Calu3 (cell line): ENCODE measurements at places on chromosomes 6 and 20.

DNA sequence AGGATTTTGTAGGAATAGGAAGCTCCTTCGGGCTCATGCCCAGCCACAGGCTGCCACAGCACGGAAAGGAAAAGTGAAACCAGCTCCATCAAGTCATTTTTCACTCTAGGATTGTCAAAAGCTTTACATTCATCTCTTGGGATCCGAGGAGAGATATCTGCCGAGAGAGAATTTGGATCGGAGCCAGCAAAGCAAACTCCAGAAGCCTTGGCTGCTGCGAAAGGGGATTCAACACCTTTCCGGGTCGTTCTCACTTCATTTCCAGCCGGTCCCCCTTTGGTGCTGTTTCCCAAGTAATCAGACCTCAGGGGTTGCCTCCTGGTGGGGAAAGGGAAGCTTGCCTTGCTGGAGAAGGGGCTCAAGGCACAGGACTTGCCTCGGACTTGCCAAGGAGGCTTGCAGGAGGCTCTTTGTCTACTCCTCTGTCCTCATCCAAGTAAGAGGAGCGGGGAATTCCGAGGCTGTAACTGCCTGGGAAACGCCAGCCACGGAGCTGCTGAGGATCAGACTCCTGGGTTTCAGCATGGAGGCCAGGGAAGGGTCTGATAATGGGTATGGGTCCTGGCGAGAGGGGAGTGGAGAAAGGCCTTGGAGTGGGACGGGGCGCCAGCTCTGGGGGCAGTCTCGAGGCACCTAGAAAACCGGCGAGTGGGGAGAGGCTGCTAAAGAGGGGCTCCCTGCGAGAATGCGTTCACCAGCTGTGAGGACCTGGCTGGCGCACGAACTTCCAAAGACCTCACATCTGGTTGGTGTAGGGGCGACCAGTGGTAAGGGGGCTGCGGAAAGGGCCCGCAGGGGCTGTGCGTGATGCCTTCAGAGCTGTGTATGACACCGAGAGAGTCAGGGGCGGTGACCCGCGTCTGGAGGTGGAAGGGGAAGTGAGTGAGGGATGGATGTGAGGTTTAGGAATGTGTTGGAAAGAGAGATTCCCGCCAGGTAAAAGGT is 702 bp downstream of the ETV7 start:
- peak; percentile 37 for DNase-seq

GRCh38 chr6:165045631-165046030 is 263.8 kb downstream of the C6orf118 start:
- DNase-seq: no peak

GRCh38 chr6:168671028-168671862 is 230.3 kb downstream of the SMOC2 start:
- no peak for DNase-seq

DNA sequence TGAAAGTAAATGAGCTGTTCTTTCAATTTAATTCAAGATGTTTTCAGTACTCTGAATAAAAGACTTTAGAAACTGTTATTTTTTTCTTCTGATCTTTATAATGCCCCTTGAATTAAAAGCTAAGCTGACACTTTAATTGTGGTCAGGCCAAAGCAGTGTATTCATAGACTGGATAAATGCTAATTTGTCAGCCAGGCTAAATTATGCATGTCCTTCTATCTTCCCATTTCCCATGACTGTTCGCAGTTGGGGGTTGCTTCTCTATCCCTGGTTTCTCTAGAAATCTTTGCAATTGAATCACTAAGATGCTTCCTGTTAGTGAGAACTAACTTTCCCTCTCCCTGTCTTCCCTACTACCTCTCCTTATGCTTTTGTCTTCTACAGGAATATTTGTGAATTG is 396.2 kb downstream of the RFPL4B start:
- DNase-seq: no peak

DNA sequence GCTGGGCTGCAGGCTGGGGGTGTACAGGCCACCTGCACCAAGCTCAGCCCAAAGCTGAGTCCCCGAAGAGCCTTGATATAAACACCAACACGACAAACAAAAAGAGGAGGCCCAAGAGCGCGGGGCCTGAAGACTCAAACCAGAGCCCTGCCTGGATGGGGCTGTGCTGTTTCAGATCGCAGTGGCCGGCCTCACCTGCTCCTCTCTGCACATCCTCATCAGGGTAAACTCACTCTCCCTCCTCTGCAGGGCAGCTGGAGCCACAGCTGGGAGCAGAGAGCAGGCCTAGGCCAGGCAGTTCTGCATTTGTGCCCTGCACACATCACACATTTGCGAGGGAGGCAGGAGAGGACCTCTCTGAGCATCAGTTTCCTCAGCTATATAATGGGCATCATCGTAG is 3.7 kb upstream of the RBM38 start:
- no peak for DNase-seq

GRCh38 chr6:11968241-11968806 is 43.8 kb upstream of the HIVEP1 start:
- no peak for DNase-seq

DNA sequence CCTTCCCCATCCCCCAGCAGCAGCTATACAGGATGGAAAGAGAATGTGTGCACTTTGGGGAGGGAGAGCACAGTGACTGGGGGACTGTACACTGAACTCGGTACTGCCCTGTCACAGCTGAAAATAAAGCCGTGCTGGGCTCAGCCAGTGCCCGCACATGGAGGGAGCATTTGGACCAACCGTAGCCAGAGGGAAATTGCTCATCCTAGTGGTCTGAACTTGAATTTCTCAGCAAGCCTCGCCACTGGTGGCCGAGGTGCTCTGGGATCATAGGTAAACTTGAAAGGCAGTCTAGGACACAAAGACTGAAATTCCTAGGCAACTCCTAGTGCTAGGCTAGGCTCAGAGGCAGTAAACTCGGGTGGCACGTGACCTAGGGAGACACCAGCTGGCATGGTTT is 61.0 kb downstream of the DZANK1 start:
- DNase-seq: no peak

DNA sequence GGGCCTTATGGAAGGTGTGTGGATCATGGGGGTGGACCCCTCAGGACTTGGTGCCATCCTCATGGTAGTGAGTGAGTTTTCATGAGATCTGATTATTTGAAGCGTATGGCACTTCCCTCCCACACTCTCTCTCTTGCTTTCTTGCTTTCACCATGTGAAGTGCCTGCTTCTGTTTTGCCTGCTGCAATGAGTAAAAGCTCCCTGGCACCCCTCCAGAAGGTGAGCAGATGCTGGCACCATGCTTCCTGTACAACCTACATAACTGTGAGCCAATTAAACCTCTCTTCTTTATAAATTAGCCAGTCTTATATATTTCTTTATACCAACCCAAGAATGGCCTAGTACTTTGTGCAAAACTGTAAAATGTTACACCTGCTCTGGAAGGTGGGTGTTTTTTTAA is 396.8 kb upstream of the HS3ST5 start:
- peak; percentile 41 for DNase-seq

DNA sequence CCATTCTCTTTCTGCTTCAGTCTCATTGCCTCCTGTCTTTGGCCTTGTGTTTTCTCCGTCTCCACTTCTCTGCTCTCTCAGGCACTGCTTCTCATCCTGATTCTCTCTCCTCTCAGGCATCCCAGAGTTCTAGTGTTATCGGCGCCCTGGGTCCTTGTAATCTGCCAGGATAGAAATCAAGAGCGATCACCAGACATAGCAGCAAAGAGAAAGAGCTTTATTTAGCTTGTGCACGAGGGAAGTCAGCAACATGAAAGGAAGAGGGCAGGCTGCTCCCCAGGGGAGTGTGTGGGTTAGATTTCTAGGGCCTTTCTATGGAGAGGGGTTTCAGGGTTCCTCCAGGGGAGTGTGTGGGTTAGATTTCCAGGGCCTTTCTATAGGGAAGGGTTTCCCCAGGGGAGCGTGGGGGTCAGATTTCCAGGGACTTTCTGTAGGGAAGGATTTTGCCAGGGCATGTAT is 32.5 kb downstream of the SUN5 start:
- DNase-seq: peak; percentile 0

DNA sequence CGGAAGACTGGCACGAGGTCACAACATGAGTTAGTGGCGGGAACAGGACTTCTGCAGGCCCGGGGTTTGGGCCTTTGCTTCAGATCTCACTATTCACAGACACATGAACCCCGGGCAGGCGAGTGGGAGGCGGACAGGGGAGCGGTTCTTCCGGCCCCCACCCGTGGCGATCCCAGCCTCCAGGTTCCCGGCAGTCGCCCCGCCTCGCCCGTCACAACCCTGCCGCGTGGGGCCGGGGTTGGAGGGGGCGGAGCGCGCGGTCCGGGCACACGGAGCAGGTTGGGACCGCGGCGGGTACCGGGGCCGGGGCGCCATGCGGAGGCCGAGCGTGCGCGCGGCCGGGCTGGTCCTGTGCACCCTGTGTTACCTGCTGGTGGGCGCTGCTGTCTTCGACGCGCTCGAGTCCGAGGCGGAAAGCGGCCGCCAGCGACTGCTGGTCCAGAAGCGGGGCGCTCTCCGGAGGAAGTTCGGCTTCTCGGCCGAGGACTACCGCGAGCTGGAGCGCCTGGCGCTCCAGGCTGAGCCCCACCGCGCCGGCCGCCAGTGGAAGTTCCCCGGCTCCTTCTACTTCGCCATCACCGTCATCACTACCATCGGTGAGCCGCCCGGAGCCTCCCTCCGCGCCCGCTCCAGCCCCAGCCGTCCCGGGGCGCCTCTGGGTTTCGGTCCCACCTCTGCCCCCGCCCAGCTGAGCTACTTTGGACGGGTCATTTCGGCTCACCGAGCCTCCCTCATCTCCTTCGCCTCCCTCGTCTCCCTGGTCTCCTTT is at the start of gene KCNK15:
Gene KCNK15, plus strand, starts transcription at position 268 of the 769 bp plus-strand sequence. Its CDS starts 46 bp downstream, at position 314.
- DNase-seq: peak; percentile 38

- no peak for DNase-seq
These were observed 4.3 kb downstream of the E2F1 start for GRCh38 chr20:33681728-33682353.

DNA sequence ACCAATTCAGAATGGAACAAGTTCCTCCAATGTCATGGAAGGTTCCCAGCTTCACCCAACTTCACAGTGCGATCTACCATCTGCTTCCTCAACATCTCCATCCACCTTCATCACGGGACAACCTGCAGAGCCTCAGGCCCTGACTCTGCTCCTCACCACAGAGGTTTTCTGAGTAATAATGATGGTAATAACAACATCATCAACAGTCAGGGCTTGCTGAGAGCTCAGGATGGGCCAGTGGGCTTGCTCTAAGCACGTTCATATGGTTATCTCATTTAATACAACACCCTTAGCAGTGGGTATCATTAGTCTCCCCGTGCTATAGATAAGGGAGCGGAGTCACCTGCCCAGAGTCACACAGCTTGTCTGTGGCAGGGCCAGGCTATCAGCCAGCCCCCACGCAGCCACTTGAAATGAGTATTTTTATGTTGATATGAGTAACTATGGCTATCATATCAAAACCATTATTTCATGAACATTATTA is 38.6 kb downstream of the PREX1 start:
- DNase-seq: no peak

GRCh38 chr6:165119231-165120020 is 190.0 kb downstream of the C6orf118 start:
- DNase-seq: no peak

GRCh38 chr6:113171882-113172281 is 685.3 kb upstream of the MARCKS start:
- DNase-seq: no peak

DNA sequence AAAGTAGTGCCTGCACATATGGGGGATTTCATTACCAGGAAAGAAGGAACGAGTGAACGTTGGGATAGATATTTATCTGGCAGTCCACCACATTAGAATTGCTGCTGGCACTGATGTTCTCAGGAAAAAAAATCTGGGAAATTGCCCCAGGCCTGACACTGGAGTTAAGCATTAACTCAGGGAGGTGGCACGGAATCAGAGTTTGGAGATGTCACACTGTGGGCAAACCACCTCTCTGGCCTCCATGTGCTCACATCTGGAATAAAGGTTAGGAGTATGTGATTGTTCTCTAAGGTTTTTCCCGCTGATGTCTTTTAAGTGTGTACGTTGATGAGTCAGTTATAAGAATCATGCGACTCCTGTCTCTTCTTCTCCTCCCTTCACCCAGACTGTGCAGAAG is 7.9 kb downstream of the TGM3 start:
- no peak for DNase-seq

GRCh38 chr6:29653452-29654038 is 3.3 kb upstream of the MOG start:
- peak; percentile 51 for DNase-seq

GRCh38 chr6:105600336-105601260 is 197.7 kb upstream of the PREP start:
- DNase-seq: no peak

DNA sequence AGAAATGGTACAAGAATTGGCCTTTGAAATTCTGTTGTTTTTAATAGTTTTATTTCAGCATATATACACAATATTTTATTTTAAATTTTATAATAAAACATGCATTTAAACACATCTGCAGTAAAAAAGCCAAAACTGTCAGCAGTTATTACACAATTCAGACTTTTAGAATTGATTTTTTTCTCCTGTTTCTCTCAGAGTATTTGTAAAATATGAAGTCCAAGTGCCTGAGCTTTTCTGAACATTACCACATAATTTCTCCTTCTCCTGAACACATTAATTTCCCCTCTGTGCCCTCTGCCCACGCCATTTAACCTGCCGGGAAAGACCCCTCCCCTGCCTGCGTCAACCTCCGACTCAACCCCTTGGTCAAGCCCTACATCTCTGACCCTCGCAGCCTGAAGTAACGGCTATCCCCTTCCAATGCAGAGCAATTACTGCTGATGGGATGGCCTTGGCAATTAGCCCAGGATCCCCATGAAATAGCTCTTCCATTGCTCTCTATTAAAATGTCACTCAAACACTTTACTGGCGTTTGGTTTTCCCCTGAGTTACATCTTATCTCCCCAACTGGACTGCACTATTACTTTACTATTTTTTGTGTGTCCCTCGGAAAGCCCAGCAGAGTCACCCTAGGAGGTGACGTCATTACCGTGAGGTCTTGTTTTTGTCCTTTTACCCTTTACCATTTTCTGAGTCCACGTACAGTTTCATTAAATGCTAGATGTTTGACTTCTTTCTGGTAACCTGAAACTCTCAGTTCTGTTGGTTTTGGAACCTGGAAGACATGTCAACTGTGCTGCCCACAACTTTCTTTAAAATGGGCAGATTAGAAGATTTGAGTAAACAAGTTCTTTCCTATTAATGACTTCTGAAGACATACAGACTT is 146.7 kb upstream of the TAB2 start:
- DNase-seq: no peak

GRCh38 chr20:533526-533925 is 10.1 kb downstream of the CSNK2A1 start:
- DNase-seq: no peak

- DNase-seq: no peak
These were observed 57.4 kb downstream of the PREP start for GRCh38 chr6:105345506-105345905.
